ENCODE measurements at places on chromosomes 4 and X.

DNA sequence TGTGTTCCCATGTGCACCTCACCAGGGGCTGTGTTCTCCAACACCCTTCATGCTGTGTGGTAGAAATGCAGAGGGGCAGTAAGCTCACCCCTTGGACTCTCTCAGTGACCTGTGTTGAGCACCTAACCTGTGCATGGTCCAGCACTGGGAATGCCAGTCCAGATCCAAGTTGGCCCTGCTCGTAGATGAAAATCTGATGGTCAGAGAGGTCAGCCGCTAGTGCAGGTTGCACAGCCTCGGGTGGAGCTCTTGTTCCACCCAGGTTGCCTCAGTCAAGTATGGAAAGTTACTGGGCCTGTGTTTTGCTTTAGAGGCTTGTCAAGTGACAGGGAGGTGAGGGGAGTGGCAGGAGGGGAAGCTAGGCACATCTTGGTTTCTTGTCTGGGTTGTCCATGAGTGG, 51.3 kb downstream of the NOP14 start:
- no peak for DNase-seq

DNA sequence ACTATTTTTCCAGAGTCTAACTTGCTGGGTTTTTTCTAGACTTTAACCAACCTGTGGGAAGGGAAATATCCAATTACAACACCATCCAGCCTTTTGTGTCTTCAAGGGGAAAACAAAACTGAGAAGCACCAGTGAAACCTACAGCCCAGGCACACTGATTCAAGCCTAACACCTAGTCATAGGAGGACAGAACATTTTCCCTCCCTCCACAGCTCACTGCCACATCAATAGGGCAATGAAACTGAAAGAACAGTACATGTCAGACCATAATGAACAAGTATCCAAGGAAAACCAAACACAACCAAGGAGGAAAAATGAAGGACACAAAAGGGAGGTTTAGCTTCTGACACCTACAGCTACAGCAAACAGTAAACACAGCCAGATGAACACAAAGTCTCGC, 17.6 kb downstream of the MAGEA8 start:
- no peak for DNase-seq

GRCh38 chr4:116880625-116881024, 204.8 kb downstream of the TRAM1L1 start:
- DNase-seq = no peak

DNA sequence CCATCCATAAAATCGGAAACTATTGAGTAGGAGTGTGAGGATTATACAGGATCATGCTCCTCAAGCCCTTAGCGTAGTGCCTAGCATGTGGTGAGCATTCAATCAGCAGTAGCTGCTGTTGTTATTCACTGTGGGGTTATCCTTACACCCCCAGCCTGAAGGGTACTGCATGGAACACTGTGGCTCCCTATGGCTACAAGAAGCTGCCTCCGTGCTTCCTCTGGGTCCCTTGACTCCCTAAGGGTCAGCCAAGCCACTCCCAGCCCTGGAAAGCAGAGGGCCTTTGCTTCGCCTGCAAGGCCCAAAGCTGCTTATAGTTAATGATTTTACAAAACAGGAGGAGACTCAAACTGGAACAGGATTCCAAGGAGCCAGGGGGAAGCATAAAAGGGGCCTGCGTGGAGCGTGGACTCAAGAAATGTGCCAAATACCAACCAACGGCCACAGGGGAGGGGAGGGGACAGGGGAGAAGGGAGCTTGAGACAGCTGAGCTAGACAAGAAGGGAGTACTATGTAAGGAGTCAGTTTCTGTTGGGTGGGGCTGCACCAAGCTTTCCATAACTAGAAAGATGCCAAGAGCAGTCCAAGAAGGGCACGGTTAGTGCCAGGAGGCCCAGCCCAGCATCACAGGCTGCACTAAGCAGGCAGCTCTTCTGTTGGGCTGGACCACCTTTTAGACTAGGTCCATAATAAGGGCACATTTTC, 15.9 kb downstream of the SEPTIN6 start:
- no peak for DNase-seq

DNA sequence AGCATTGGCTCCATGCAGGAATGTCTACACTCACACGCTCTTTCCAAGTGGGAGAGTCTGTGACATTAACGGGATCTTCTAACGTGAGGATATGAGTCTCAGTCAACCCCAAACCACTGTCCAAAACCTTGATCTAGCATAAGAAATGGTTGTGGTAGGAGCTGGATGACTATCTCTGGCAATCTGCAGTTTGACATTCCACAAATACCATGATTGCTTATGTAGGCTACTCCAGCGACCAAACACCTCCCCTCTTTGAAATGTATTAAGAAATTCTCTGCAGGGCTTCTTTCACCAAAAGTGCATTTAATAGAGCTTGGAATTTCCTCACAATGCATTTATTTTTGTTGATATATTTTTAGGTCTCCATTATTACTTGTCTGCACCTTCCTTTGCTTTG, 14.1 kb upstream of the STX18 start:
- DNase-seq = no peak

GRCh38 chrX:97637289-97637688, 753.6 kb downstream of the RPA4 start:
- no peak for DNase-seq

DNA sequence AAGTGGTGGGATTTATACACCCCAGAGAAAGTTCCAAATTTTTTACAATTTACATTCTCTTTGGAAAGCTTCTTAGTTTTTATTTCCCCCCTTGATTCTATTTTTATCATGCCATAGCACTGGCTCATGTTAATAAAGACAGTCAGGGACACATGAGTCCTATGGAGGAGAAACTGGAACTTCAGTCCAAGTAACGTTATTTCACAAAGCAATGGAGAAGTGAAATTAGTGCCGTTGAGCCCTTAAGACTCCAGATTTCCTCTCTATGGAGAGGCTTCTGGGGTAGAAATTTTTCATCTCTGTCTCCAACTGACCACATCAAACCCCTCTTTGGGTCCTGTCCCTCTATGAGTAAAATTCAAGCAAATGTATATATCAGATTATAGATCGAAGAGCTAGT, 12.8 kb upstream of the TASL start:
- no peak for DNase-seq

GRCh38 chrX:71623714-71624113, 5.4 kb upstream of the CXCR3 start:
- no peak for DNase-seq

GRCh38 chrX:41599507-41599906, 89.3 kb upstream of the GPR34 start:
- no peak for DNase-seq

DNA sequence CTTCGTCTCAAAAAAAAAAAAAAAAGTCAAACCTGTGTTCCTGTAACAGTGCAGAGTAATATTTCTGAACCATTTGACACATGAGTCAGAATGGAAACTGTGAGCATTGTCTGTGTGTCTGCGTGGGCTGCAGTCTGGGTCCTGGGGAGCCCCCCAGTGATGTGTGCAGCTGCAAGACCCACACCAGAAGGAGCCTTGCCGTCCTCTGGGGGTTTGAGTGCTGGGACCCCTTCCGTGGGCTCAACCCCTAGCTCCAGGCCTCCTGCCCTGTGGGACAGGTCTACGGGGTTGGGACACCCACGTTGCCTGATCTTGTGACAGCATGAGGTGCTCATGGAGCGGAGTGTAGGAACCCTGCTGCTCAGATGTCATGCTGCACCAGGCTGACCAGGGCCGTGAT, 43.7 kb downstream of the DDX3X start:
- DNase-seq = no peak

DNA sequence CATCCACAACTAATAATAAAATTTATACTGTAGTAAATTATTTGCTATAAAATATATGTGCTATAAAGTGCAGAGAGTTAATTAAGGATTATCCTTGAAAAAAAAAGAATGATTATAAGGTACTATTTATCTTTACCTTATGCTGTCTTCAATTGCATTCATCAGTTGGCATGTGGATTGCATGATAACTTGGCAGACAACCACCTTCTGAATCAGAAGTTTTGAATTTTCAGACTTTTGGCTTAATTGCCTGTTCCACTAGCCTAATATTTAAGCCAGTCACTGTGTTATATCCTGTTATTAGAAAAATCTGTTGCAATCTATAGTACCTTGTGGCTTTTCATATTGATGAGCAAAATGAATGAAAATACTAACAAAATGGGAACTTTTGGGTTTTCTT, 1040.3 kb upstream of the PCDH10 start:
- no peak for DNase-seq

- DNase-seq = no peak
Observed at GRCh38 chrX:43953218-43953617, 20.0 kb downstream of the NDP start.

DNA sequence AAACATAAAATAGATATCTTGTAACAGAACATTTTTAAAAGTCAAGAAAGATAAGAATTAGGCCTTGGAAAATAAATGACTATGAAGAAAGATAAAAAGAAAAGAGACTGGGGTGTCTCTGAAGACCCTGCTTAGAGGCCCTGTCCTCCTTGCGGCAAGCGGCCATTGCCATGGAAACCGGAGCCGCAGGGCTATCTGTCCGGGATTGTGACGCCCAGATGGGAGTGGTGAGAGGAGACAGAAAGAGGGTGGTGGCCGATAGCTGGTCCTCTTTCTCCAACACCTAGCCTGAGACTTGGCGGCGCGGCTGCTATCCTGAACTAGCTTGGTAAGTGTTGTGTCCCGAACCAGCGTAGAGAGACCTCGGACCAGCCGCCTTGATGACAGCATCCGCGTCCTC, at the start of gene DUSP21:
Gene DUSP21 (plus strand): TSS at position 269 of the 400 bp plus-strand sequence. CDS start 112 bp downstream, at position 381.
- DNase-seq = no peak

GRCh38 chr4:108227923-108228322, 59.2 kb upstream of the LEF1 start:
- DNase-seq = no peak

- peak; percentile 35 for DNase-seq
Observed at GRCh38 chrX:14528629-14529289, 577 bp upstream of the GLRA2 start.

DNA sequence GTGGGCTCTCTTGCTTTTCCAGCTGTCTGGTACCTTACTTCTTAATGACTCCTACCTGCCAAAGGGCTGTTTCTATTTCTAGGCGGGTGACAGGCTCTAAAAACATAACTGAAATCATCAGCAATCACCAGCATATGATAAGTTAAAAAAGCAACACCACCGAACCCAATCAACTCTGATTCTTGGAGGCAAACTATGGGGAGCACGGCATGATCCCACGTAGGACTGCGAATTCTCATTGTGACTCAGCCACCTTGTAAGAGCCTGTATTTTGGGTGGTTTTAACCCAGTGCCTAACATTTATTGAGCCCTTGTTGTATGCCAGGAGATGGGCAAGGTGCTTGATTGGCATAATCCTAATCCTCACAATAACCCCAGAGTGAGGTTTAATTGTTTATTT, 156.8 kb downstream of the PACRGL start:
- DNase-seq = no peak
